GM06990 (cell line): ENCODE measurements at places on chromosomes 2 and 18.
A peak's percentile ranks its signal among the peaks of the same experiment; 100 is the strongest.

DNA sequence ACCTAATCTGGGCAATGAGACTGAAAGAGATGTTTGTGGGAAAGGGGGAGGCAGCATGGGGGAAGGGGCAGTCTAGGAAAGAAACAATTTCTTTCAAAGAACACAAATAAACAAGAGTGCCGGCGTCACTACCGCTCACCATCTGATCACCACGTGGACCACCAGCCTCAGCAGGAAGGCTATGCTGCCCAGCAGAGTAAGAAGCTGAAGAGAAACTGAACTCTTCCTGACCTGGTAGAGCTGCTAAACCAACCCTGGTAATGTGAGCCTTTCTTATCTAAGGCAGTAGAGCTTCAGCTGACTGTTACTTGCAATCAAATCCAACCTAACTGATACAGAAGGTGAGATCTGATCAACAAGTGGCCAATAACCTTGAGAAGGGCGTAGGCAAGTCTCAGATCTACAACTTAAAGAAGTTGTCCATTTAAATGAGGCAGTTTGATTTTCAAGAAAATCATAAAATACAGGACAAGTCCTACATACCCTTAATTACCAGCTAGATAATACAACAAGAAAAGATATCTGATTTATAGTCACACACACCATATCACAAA lies 44.2 kb upstream of the SPTBN1 start:
- DNase-seq, result no peak

DNA sequence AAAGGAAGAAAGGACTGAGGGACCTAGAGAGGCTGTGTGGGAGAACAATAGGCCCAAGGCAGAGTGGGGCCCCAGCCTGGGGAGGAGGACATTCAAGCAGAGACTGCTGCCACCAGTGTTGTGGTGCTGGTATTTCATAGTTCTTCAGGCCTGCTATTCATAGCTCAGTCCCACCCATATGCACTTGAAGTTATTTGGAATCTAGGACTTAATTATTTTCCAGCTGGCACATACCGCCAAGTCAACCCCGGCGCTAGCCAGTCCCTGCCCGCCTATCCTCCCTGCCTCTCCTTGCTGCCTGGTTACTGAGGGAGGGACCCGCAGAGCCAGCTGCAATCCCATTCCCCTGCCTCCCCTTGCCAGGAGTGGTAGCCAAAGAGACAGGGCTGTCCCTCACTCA lies 141.2 kb downstream of the CABLES1 start:
- no peak for DNase-seq

DNA sequence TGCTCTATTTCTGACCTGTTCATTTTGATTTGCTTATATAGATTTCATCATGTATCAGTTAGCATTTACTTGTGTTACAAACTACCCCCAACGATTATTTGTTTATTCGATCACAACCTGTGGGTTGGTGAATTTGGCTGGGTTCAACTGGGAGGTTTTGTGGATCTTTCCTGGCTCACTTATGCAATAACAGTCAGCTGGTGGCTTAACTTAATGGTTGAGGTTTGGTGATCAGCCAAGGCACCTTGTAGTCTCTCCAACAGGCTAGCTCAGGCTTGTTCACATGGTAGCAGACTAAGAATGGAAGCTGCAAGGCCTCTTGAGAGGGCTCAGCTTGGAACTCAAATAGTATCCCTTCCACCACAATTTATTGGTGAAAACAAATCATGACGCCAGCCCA lies 5.4 kb upstream of the PUM2 start:
- DNase-seq, result no peak

GRCh38 chr2:48346124-48346536 lies 183.8 kb upstream of the STON1 start:
- DNase-seq, result no peak

DNA sequence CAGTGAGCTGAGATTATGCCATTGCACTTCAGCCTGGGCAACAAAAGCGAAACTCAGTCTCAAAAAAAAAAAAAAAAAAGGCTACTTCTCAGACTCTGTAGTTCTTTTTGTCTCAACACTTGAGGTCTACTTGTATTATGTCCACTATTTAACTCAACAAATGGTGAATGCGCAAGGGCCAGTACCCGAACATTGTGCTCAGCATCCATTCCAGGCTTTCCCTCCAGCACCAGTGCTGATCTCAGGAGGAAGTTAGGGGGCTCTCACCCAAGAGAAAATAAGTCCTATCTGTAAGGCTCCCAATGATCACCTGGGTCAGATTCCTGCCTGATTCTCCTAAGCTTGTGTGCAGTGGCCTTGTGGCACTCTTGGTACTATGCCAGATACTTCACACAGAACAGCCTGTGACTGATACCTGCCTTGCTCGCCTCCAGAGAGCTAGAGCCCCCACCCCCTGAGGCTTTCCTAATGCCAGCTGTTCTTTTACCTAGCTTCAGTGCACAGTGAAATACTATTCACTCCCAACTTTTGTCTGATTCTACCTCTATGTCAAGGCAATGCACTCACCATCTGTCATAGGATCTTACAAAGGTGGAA lies 74.9 kb downstream of the INO80D start:
- no peak for DNase-seq

GRCh38 chr2:16525265-16525887 lies 140.3 kb downstream of the CYRIA start:
- no peak for DNase-seq

DNA sequence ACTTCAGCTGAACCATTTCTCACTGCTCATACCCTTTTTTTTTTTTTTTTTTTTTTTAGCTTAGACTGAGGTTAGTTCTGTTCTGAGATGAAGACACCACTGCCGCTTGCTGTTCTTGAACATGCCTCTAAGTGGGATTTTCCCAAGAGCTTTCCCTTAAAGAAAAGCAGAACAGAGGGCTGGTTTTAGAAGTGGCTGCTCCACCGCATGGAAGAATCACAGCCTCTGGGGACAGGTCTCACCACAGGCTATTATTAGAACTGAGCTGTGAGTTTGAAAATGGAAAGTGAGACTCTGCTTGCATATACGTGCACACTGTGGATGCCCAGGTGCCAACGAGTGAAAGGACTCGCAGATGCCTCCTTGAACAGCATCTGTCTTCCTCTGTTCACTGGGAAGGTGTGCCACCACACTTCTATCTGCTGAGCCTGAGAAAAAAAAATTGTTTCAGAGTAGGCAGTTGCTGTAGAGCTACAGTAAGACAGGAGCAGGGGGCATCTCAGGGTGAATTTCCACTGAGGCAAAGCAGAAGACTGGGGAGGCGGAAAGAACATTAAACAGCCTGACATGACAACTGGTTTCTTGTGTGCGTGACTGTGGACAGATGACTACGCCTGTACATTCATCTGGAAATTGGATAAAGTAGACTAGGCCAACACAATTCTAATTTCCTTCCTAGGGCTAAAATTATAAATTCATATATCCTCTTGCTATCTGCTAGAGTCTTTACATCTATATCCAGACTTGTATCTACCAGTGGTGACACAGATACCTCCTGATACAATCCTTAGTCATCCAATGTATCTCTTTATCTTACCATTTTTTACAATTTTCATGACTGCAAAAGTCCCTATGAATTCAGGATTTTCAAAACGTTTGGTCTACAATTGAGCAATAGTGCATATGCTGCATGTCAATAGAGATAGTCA lies 1045.7 kb upstream of the CELF4 start:
- DNase-seq, result peak; percentile 69

DNA sequence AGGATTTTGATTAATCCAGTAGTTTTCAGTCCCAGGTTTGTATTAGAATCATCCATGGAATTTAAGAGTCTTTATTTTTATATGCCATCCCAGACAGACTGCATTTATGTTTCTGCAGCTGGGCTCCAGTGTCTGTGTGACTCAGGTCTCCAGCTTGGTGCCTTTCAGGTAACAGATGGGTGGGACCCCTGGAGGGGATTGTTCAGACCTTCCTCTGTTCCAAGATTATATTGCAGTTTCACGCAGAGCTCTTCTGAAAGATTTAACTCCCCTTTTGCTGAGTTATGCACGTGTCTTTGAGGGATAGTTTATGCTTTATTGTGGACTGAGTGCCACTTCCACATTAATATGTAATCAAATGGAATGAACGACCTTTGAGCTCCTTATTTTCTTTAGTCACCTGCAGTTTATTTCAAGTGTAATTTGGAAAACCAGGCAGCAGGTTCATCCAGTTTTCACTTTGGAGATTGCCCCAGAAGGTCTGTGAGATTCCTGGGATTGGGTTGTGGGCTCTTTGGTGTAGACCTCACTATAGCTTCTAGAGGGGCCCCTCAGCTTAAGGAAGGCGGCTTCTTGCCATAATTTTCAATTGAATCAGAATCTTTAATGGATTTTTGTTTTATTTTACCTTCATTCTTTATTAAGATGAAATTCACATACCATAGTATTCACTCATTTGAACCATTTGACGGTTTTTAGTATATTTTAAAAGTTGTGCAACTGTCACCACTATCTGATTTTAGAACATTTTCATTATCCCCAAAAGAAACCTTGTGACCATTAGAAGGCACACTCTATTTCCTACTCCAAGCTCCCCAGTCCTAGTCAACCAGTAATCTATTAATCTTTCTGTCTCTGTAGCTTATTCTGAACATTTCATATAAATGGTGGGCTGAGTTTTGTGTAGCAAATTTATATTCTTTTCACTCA lies 135.0 kb downstream of the WDSUB1 start:
- DNase-seq, result no peak
